ENCODE measurements at places on chromosomes 2 and 18.

DNA sequence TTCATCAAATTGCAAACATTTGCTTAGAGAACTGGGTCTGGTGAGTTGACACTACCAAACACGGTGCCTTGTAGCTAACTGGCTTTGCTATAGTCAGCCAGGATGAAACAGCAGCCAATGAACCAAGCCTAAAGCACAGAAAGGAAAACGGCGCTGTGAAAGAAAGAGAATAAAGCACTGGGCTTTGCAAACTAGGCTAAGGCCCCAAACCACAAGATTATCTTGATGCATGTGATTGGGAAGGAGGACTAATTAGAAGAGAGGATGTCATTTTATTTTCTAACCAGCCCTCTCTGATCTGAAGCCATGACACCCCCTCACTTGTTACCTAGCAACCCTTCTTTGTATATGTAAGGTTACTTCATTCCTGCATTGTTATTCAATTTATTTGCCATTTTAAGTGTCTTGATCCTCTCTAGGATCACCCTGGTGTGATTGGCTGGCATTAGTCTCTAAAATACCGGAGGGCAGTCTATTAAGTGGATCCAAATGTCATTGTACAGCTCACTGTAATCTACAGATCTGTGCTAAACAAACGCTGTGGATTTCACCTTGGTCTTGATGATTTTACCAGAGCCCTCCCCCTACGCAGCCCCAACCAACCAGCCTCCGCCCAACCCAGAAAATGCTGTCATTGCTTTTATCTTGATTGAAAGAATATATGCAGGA lies 395.4 kb upstream of the ACVR2A start:
- DNase-seq, result no peak

GRCh38 chr2:240642061-240642805 lies 17.0 kb downstream of the GPR35 start:
- DNase-seq, result no peak

DNA sequence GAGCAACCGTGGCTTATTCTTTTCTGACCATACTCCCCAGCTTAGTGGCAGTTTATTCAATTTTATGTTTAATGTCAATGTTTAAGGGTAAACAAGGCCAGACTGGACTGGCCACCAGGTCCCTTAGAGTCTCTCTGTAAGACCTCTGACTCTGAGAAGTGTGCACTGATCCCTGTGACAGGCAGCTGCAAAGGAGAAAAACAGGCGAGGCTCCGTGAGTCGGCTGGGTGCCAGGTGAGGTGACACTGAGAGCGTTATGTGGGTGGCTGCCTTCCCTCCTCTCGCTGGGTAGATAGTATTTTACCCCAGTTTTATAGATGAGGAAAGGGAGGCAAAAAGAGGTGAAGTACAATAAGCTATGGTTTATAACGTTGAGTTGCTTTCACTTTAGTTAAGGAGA lies 139.4 kb upstream of the HDAC4 start:
- no peak for DNase-seq

- no peak for DNase-seq
These were observed 56.5 kb upstream of the ATL2 start for GRCh38 chr2:38433607-38433975.

DNA sequence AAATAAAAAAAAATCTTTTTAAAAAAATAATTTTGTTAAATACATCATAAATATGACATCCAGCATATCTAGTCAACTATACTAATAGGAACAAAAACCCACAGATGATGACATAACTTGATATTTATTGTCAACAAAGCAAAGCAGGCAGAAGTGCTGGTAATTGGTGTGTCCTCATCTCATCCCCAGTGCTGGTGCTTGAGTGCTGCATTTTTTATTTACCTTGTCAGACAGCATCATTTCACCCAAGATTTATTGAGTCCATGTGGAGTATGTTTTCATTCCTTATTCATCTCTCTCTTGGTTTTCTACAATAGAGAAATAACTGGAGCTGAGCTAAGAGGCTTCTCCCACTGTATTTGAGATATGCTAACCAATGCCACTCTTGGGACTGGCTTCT lies 191.6 kb upstream of the SLC14A2 start:
- DNase-seq, result no peak

DNA sequence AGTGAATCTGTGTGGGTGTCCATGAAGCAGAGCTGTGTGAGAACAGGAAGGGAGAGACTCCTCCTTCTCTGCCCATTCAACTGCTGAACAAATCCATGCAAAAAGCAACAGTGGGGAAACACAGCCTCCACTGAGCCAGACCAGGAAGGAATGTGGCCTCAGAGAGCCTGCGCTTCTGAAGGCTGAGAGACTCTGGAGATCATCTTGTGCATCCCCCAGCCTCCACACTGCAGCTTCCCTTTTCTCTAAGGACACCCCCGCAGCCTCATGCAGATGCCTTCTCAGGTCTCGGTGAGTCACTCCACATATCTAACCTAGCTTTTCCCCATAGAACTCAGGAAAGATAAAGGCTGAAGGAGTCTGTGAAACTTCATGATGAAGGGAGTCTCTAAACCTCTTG lies 402.9 kb downstream of the TNS1 start:
- DNase-seq, result no peak

DNA sequence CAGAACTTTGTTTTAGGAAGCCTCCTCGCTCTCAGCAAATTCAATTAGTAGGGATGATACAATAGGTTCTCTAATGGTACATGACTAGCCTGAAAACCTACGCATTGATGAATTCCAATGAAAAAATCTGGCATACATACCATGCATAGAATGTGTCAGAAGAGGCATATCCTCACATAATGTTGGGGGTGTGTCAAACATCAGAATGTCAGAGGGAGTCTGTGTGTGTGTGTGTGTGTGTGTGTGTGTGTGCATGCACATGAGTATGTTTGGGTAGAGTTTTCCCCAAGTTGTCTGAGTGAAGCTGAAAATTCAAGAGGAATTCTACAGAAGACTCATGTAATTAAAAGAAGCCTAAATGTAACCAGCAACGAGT lies 78.5 kb downstream of the FIGN start:
- no peak for DNase-seq

DNA sequence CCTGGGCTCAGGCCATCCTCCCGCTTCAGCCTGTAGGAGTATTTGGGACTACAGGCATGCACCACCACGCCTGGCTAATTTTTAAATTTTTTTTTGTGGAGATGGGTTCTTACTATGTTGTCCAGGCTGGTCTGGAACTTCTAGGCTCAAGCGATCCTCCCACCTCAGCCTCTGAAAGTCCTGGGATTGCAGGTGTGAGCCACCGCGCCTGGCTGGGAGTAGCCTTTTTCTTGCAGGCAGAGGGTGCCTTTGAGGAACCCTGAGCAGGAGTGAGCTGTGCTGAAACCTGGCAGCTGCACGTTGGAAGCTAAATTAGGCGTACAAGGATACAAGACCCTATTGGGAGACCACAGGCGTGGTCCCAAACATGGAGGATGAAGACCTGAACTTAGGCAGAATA lies 8.0 kb downstream of the CTDSP1 start:
- no peak for DNase-seq

- DNase-seq, result no peak
These were observed 38.4 kb upstream of the STAT4 start for GRCh38 chr2:191189112-191189635.

GRCh38 chr2:192228685-192229084 lies 34.0 kb upstream of the TMEFF2 start:
- DNase-seq, result no peak

- DNase-seq, result no peak
These were observed 59.7 kb downstream of the MAP4K3 start for GRCh38 chr2:39377226-39377939.

GRCh38 chr2:20578895-20579825 lies 71.7 kb downstream of the HS1BP3 start:
- DNase-seq, result no peak

DNA sequence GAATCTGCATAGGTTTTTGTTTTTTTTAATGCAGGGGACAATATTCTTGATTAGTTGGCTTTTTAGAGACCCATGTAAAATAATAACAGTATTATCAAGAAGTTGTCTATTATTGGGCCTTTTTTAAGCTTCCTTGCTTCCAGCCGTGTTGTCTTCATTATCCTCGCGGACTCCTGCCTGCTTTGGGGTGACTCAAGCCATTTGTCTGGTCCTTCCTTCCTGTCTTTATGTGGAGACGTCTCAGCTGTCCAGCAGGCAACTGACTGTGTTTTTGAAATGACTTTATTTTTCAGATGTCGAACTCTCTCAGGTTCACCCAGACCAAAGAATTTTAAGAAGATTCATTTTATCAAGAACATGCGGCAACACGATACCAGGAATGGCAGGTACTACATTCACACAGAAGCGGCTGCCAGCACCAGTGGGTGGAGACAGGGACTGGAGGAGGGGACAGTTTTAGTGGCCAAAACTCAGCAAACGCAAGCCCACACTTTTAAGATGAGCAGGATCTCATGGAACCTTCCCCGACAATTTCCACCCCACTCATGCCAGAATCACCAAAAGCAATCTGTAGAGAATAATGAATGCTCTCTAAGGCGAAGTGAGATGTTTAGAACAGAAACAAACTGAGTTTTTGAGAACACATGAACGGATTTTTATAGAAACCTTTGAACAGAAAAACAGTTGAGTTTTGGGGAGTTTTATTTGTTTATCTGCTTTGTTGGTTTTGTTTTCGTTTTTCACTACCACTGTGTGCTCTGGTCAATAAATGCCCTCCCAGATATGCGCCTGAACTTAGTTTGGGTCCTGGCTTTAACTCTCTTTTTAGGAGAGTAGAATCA lies 59.1 kb downstream of the CABLES1 start:
- DNase-seq, result no peak

- DNase-seq, result no peak
These were observed 45.0 kb downstream of the ZBTB7C start for GRCh38 chr18:48364146-48364545.

- DNase-seq, result no peak
These were observed 15.5 kb downstream of the TTLL4 start for GRCh38 chr2:218726004-218726574.

DNA sequence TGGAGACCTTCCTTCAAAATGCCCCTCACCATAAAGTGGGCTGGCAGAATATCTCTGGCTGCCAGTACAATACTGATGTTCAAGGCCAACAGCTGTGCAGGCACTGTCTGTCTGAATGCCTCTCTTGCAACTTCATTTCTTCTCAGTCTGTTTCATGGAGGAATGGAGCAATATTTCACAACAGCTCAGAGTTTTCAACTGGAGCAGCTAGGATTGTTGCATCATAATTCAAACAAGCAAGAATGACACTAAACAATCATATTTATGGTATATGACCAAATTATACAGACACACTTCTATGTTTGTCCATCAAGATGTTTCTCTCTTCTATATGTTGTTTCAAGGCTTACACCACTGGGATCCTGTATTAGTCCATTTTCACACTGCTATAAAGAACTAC lies 444.2 kb downstream of the LRATD1 start:
- DNase-seq, result no peak

- no peak for DNase-seq
These were observed 6.1 kb downstream of the ARPC2 start for GRCh38 chr2:218223046-218223445.

- no peak for DNase-seq
These were observed 16.4 kb upstream of the KIAA2012 start for GRCh38 chr2:202056611-202057010.

GRCh38 chr2:75087736-75088135 lies 111.6 kb downstream of the TACR1 start:
- DNase-seq, result no peak

DNA sequence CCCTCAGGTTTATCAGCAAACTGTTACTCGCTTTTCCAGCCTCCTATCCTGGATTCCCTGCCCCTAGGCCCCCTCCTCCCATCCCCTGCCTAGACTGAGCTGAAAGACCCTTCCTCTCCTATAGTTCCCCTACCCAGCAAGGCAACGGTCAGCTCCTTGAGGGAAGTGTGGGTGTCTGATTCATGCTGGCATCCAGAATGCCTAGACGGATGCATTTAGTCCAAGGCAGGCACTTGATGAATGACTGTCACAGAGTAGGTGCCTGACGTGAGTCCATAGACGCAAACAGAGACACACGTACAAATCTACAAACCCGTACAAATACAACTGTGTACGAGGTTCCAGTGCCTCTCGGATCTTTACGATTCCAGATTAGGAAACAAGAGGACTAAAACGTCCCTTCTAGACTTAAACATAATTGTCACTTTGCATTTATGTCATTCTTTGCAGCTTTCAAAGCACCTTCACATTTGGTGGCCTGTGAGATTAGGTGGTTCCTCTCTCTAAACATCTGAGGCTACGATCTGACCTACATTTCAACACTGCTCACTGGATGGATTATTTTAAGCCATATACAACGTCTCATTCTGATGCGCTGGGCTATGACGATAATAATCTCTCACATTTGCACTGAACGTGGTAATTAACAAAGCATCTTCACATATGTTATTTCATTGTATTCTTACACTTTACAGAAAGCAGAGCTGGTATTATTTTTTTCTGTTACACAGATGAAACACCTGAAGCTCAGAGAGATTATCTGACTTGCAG lies 36.7 kb downstream of the DNMT3A start:
- no peak for DNase-seq

- peak; percentile 60 for DNase-seq
These were observed 33.0 kb upstream of the GREB1 start for GRCh38 chr2:11500702-11501303.
